Stimulated activated CD8-positive, alpha-beta memory T cell treated with anti-CD3 and anti-CD28 coated beads, Interleukin-15, amount 100 ng/mL, for 1 hour (primary cell): ENCODE measurements at places on chromosomes 7 and 10.

DNA sequence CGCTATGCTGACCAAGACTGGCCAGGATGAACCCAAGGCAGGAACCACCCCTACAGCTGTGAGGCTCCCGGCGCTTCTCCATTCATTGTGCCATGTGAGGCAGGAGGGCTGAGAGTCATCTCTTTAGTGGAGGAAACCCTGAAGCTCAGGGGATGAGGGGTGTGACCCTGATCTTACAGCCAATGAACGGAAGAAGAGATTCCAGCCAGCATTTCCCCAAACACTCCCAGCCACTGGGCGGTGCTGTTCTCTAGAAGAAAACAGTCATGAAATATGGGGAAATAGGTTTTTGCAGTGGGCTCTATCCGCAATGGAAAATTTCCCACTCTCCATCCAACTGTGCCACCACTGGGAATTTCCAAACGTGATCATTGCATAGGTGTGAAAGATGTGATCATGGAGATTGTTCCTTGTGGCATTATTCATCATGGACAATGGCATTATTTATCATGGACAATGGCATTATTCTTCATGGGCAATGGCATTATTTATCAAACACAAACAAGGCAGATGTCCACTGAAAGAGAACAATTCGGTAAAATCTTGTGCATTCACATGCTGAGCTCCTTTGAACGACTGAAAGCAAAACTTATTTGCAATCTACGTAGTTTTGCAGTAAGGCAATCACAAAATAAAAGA, 14.0 kb upstream of the SLC18A2 start:
- no peak for DNase-seq

- DNase-seq, result no peak
These were observed 52.9 kb downstream of the CPXM2 start for GRCh38 chr10:123838596-123839310.

DNA sequence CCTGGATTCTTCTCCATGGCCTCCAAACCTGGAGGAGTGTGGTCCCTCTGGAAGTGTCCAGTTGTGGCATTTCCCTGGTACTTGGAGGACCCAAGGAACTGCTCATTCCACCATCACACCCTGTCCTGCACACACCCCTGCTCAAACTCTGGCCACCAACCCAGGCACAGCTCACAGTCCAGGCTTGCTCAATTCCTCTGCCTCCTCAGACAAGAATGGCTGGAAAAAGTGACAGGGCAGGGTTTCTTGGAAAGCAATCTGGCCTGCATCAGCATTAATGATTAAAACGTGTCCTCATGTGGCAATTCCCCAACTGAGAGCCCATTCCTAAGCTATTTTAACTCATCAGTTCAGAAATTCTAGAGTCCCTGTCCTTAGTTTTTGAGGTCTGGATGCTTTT, 17.2 kb upstream of the TPST1 start:
- DNase-seq, result no peak

DNA sequence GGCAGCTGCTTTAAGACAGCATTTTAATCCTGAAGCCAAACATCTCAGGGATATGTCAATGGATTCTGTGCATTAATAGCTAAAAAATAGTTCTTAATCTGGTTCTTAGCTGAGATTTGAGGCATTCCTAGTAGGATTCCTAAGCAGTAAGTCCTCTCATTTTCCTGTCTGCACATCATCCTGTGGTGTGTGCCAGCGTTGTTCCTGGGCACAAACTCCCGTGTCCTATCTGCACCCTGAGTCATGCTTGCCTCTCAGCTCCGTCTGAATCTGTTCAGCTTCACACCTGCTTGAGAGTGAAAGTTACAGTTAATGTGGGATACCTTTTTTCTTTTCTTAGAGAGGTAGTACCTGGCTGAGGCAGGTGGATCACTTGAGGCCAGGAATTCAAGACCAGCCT, 19.5 kb downstream of the BAG3 start:
- no peak for DNase-seq

DNA sequence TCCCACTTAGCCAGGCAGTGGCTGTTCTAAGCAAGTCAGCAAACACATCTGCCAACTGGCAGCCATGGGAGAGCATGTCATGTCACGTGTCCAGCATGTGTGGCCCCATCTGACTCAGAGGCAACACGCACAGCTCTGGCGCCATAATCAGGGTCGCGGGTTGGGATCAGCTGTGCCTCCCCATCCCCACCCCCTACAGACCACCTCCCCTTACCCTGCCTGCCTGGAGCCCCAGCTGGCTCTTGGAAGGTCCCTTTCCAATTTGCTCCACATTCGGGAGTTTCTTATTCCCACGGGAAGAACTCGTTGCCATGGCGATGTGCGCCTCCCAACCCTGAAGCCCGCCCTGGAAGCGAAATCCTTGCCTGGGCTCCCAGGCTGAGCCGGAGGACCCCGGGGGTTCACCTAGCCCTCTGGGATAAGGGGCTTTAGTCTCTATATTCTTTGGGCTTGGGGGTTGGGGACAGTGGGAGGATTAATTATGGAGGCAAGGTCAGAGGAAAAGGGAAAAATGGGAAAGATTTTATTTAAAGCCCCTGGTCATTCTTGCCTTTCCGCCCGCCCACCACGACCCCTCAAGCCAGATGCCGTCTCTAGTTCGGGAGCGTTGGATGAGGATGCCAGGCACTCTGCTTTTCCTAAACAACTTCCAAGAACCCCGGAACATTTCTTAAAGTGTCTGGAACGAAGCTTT, 283.7 kb downstream of the ZEB1 start:
- DNase-seq, result no peak

GRCh38 chr10:88725798-88726197, 19.7 kb downstream of the LIPK start:
- no peak for DNase-seq
